Stimulated activated CD8-positive, alpha-beta memory T cell treated with anti-CD3 and anti-CD28 coated beads, Interleukin-7, amount 100 ng/mL, for 24 hours (primary cell): ENCODE measurements at places on chromosomes 4 and X.

DNA sequence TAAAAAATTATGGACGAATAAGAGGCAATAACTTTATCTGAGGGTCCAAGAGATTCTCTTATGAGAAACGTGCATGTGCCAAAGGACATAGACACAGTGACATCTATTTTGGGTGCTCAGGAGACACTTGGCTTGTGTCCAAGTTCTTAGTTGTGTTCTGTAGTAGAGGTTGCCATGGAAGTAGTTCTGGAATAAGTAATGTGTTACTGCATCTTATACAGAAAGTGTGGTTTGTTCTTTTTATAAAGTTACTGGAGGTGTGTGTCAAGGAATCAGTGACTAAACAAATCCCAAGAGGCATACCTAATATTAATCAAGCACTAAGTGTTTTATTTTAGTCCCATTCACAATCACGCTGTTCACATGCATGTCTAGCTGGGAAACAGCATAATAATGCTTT is 305.7 kb downstream of the ARHGAP24 start:
- DNase-seq: no peak

- no peak for DNase-seq
Observed at GRCh38 chr4:132267321-132267720, 881.8 kb upstream of the PCDH10 start.

- no peak for DNase-seq
Observed at GRCh38 chrX:41695426-41695825, 6.7 kb downstream of the GPR34 start.

DNA sequence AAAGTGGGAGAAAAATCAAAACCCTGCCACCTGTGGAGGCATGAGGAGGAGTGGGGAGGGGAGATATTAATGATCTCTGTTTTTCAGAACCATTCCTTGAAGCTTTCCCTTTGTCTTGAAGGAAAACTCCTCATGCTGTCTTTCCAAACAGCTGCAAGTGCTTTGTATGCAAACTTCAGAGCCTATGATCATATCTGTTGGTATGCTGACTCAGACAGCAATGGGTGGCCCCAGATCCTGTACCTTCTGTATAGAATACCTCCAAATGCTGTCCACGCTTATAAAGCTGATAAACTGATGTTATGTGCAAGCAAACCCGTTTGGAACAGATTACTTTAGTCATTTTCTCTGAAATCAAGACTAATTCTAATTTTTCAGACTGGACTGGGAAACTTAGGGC is 31.9 kb downstream of the BMP15 start:
- no peak for DNase-seq

GRCh38 chrX:140822861-140823260 is 113.3 kb downstream of the LINC00632 start:
- no peak for DNase-seq

DNA sequence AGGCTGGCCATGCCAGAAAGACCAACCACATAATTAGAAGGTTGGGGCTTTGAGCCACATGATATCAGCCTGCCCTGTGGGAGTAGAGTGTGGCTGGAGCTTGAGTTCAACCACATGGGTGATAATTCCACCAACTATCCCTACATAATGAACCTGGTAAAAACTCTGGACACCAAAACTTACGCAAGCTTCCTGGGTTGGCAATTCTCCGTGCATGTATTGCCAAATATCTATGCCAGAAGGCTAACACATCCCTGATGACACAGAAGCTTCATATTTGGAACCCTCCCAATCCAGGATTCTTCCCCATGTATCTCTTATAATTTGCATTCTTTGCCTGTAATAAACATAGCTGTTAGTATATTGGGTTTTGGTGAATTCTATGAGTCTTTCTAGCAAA is 68.2 kb downstream of the FUNDC1 start:
- DNase-seq: no peak

- DNase-seq: no peak
Observed at GRCh38 chr4:54228056-54228527, 1.0 kb upstream of the PDGFRA start.

GRCh38 chrX:94400488-94400887 is 726.5 kb downstream of the FAM133A start:
- no peak for DNase-seq

- DNase-seq: no peak
Observed at GRCh38 chrX:103774070-103774642, 2.5 kb upstream of the PLP1 start.

DNA sequence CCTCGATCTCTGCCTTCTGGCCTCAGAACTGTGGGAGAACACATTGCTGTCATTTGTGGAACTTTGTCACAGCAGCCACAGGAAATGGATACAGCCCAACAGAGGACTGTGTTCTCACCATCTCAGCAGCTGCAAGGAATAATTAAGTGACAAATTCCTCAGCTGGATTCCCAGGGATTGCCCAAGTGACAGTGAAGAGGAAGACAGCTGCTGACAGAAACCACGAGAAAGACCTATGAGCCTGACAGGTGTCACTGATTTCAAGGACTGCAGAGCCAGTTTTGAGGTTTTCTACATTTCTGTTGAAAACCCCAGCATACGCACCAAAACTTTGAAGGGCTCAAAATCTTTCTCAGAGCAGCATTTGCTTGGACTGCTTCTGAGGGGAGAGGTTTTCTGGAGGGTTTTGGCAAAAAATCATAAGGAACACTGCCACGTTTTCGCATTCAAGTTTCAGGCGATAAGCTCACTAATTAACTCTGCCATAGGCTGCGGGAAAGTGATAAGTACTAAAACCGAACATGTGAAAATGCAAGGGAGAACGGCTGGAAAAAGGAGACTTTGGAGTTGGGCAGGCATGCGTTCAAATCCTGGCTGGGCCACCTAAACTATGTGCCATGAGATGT is 88.8 kb downstream of the DRD5 start:
- no peak for DNase-seq
